Heart right ventricle (tissue), 16 donors: ENCODE measurements at places on chromosomes 1 and 21. TPM values are rescaled to one million over a fixed set of nuclear protein-coding genes. Genes with fewer than 3 reads are reported as not detected.

The CFAP74 gene
- not detected for total RNA-seq

The ATAD3C gene
- 0.11 TPM for total RNA-seq

The FAM72D gene
- not detected for total RNA-seq

The CYYR1 gene
- 14.0 TPM for total RNA-seq

The EXO5 gene
- 2.5 TPM for total RNA-seq

The SPRR1B gene
- total RNA-seq = not detected

The CD244 gene
- not detected for total RNA-seq

The ZNF648 gene
- not detected for total RNA-seq

The OBSCN gene
- 466 TPM for total RNA-seq

The LRP8 gene
- total RNA-seq = 2.3 TPM

The TSTD1 gene
- total RNA-seq = 17.0 TPM

The NOS1AP gene
- total RNA-seq = 4.8 TPM

The XKR8 gene
- 3.7 TPM for total RNA-seq

The MXRA8 gene
- 14.3 TPM for total RNA-seq

The PLXNA2 gene
- 18.7 TPM for total RNA-seq

The SYPL2 gene
- total RNA-seq = 34.9 TPM

The VWA1 gene
- 10.8 TPM for total RNA-seq

The MROH9 gene
- not detected for total RNA-seq

The BRDT gene
- not detected for total RNA-seq

The BCL2L15 gene
- total RNA-seq = 0.09 TPM

The EXTL1 gene
- total RNA-seq = 6.0 TPM

The OR14I1 gene
- not detected for total RNA-seq

The ETS2 gene
- total RNA-seq = 81.5 TPM

The IVL gene
- not detected for total RNA-seq

The RAVER2 gene
- total RNA-seq = 30.6 TPM

The CFH gene
- 46.5 TPM for total RNA-seq

The TGFBR3 gene
- 11.9 TPM for total RNA-seq

The IL20 gene
- not detected for total RNA-seq

The LCE1F gene
- not detected for total RNA-seq

The COL8A2 gene
- 0.71 TPM for total RNA-seq

The JAM2 gene
- total RNA-seq = 27.6 TPM

The HTR1D gene
- not detected for total RNA-seq

The OPRD1 gene
- total RNA-seq = not detected

The CACNA1S gene
- total RNA-seq = not detected

The SNIP1 gene
- 6.7 TPM for total RNA-seq

The RGS7 gene
- not detected for total RNA-seq

The TAS1R1 gene
- not detected for total RNA-seq

The SLAMF6 gene
- 2.7 TPM for total RNA-seq

The UBE2U gene
- not detected for total RNA-seq

The S100A8 gene
- 8.4 TPM for total RNA-seq

The CD84 gene
- total RNA-seq = 1.3 TPM

The TLCD4 gene
- 86.8 TPM for total RNA-seq

The TPTE gene
- not detected for total RNA-seq

The FYB2 gene
- total RNA-seq = 9.1 TPM

The SV2A gene
- 0.68 TPM for total RNA-seq

The CHI3L2 gene
- total RNA-seq = 1.3 TPM

The HTR6 gene
- total RNA-seq = not detected

The TMEM82 gene
- total RNA-seq = not detected

The FAAH gene
- 1.8 TPM for total RNA-seq

The IQCC gene
- 0.34 TPM for total RNA-seq

The ZBTB48 gene
- total RNA-seq = 8.6 TPM

The KCNT2 gene
- total RNA-seq = 0.67 TPM

The TMEM125 gene
- 0.19 TPM for total RNA-seq
